ENCODE measurements at places on chromosomes 4 and X.
A peak's percentile ranks its signal among the peaks of the same experiment; 100 is the strongest.

DNA sequence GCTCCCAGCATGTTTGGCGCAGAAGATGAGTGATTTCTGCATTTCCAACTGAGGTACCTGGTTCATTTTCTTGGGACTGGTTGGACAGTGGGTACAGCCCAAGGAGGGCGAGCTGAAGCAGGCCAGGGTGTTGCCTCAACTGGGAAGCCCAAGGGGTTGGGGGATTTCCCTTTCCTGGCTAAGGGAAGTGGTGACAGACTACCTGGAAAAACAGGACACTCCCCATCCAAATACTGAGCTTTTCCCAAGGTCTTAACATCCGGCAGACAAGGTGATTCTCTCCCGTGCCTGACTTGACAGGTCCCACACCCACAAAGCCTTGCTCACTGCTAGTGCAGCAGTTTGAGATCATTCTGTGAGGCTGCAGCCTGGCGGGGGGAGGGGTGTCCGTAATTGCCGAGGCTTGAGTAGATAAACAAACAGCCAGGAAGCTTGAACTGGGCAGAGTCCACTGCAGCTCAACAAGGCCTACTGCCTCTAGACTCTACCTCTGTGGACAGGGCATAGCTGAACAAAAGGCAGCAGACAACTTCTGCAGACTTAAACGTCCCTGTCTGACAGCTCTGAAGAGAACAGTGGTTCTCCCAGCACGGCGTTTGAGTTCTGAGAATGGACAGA lies 307.7 kb upstream of the ARSJ start:
- DNase-seq, result no peak

- DNase-seq, result peak; percentile 79
Observed at GRCh38 chrX:68647156-68647957, at the start of gene STARD8. STARD8 (plus strand) TSS chrX:68647666; CDS start chrX:68647883, 217 bp downstream.

GRCh38 chr4:114180481-114180880 lies 201.0 kb upstream of the ARSJ start:
- peak; percentile 54 for DNase-seq

DNA sequence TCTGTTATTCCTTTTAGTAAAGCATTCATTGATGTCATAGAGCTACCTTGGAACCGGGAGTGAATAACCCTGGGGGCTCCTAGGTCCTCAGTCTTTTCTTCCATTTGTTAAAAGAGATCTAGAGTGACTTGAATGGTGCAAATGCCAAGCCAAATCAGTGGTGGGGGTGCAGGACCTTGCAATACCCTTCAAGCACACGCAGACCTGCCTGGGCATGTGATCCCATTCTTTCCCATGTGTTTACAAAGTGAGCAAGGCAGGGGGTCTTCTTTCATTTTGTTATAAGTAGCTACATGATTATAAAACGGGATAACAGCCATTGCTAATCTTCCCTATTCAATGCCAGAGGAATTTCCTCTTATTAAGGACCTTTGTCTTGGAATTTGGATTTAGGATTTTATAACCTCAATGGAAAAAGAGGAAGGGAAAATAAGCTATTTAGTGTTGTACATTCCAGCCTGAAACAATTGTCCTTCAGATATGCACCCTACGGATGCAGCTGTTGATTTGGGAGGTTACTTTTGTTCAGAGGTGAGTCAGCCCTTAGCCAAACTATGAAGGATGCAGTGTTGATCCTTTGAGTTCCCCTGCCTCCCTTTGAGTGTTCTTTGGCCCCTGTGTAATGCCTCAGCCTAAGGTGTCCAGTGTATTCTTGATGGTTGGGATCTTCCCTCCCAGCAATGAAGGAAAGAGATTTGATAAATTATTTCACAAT lies 623.8 kb upstream of the HTR2C start:
- DNase-seq, result no peak

DNA sequence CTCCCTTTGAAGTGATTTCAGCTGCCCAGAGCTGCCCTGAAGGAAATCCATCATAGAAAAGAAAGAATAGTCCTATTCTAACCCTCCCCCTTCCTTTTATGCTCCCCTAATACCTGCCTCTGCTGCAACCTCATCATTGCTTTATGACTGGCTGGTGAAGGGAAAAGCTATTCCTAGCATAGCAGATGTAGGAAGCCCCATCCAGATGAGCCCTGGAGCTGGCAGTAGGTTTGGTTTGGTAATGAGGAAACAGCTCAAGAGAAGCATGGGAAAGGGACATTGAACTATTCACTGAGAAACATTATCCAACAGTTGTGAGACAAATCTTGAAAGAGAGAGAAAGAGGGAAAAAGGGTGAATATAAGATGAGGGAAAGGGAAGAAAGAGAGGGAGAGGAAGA lies 29.2 kb downstream of the ARSJ start:
- no peak for DNase-seq

DNA sequence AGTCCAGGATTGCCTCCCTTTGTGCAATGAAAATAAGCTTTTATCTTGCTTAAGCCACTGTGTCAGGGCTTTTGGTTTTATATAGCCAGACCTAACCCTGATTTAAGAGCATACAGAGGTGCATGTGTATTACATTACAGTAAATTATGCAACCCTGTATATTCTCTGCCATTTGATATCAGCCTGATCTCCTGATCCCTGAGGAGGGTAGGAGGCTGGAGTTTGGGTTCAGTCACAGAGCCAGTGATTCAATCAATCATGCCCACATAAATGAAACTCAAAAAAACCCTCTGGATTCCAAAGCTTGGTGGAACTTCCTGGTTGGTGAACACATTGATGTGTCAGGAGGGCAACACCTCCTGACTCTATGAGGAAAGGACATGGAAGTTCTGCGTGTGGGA lies 7.3 kb upstream of the KLHL8 start:
- no peak for DNase-seq

- DNase-seq, result no peak
Observed at GRCh38 chr4:24824720-24825119, 29.3 kb downstream of the SOD3 start.

DNA sequence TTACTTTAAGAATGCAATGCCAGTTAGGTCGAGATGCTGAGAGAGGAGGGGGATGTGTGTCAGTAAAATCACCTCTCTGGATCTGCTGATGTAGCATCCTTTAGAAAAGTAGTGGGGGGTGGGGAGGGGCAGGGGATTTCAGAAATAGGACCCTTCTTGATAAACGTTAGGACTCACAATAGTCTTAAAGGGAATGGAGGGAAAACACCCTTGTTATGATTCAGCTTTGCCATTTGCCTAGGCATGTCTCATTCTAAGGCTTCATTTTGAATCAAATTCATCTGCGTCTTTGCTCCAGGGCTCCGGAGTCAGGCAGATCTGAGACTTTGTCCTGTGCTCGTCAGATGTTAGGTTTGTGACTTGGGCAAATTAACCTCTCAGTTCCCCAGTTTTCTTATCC lies 879 bp downstream of the SH2D1A start:
- no peak for DNase-seq

GRCh38 chr4:187491286-187491685 lies 504.3 kb upstream of the ZFP42 start:
- DNase-seq, result no peak

DNA sequence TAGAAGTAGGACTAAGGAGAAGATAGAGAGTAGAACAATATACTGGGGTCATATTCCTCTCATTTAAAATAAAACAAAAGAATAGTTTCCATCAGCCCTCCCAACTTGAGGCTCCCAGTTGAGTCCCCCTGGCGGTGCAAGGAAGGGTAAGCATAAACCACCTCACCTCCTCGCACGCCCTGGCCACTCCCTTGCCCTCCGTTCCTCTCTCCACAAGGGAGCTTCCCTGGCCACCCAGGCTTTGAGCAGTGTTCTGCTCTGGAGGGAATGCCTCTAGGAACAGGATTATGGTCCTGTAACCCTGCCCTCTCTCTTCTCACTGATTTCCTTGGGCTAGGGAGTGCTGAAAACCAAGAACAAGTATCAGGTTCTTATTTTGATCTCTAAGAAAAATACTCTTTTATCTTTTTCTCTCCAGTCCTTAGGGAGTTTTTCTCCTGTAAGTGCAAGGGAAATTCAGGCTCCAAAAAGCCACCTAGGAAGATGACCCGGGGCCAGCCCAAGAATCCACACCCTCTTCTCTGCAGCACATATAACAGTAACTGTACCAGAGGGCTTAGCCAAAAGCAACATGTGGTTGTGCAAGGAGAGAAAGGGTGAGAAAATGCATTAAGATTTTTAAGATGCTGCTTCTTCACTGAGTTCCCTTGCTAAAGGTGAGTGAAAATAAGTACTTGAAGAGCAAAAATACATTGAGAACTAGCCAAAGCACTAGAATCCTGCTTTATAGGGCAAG lies 69.9 kb downstream of the USP38 start:
- no peak for DNase-seq

- no peak for DNase-seq
Observed at GRCh38 chr4:64911846-64912245, 502.6 kb upstream of the TECRL start.

- DNase-seq, result no peak
Observed at GRCh38 chr4:39563346-39563847, 36.2 kb upstream of the UGDH start.

DNA sequence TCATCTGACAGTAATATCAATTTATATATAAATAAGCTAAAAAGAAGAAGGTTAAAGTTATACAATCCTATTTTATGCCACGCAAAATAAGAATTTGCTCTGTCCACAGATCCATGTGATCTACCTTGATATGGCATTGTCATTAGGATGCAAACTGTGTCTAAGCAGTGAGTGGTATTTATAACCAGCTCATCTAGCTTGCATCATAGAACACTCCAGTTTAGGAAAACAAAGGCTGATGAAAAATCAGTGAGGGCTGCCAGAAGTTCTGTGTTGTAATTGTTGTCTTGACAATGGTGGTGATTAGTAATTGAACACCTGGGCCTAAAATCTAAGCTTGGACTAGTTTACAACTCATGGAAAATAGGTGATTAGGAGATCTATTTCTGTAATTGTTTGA lies 111.0 kb downstream of the CPE start:
- DNase-seq, result no peak

DNA sequence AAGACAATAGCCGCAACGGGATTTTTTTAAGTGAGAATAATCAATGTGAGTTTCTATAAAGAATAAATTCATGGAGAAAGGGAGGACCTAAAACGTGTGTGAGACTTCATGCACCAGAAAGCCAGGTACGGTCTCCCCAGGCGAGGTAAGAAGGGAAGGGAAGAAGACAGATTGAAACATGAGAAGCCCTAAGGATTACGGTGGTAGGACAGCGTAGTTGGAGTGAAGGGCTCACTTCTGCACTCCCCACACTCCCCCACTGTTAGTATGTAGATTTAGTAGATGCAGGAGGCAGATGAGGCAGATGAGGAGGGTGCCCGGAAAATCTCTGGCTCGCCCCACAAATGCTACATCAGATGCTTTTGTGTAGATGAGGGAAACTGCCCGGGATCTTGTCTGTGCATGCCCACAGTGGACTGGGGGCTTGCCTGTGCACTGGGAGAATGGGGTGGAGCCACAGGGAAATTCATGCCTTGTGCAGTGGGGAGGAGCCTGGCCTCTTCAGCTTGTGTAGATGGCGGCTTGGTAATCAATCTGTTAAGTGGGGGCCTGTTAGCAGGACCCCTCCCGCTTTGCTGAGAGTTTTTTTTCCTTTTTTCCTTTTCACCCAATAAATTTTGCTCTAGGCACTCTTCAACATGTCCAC lies 1544.5 kb upstream of the TENM3 start:
- DNase-seq, result no peak

GRCh38 chrX:129568349-129568748 lies 28.3 kb downstream of the OCRL start:
- no peak for DNase-seq

Measured in EH (cell line).